ENCODE measurements at places on chromosomes 16 and 17.

DNA sequence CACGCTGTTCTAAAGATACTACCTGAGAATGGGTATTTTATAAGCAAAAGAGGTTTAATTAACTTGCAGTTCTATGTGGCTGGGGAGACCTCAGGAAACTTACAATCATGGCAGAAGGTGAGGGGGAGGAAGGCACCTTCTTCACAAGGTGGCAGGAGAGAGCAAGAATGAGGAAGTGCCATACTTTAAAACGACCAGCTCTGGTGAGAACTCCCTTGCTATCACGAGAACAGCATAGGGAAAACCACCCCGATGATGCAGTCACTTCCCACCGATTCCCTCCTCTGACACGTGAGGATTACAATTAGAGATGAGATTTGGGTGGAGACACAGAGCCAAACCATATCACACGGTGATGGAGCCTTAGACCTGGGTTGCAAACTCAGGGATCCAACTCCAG, 317.5 kb upstream of the EEF2KMT start:
- DNase-seq, result no peak

GRCh38 chr17:64378890-64379354, 11.7 kb downstream of the PECAM1 start:
- DNase-seq, result no peak

DNA sequence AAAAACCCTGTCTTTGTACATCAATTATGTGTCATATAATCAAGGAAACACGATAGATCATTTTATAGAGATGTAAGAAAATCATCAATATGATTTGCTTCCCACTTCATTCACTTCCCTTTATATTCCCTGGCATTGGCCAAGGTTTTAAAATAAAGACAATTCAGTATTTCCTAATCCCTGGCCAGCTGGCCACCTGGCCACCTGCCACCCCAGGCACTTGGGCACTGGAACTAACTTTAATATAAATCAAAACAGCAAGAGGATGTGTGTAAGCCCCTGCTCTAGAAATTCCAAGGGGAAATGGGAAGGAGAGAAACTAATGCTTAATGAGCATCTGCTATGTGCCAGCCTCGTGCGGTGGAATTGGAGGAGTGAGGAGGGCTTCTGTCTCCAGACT, 58.6 kb upstream of the TOB1 start:
- no peak for DNase-seq

- DNase-seq, result no peak
Observed at GRCh38 chr17:12320286-12320685, 299.6 kb downstream of the MAP2K4 start.

- DNase-seq, result no peak
Observed at GRCh38 chr17:173166-173911, 8.1 kb downstream of the DOC2B start.
